ENCODE measurements at places on chromosomes 12 and 14. TPM values are rescaled to one million over a fixed set of nuclear protein-coding genes. Genes with fewer than 3 reads are reported as not detected.

The CLEC2D gene
- 32.6 TPM for total RNA-seq

The ADCK1 gene
- total RNA-seq = 19.0 TPM

The KCNK13 gene
- total RNA-seq = not detected

The ZNF385A gene
- total RNA-seq = 18.0 TPM

The CCDC177 gene
- total RNA-seq = not detected

The OR6C1 gene
- total RNA-seq = not detected

The ESR2 gene
- 0.20 TPM for total RNA-seq

The GALC gene
- 4.2 TPM for total RNA-seq

The SRRM4 gene
- total RNA-seq = not detected

The TSHR gene
- total RNA-seq = not detected

The SLC10A1 gene
- not detected for total RNA-seq

The PMCH gene
- total RNA-seq = not detected

The CELA1 gene
- 0.58 TPM for total RNA-seq

The GUCY2C gene
- not detected for total RNA-seq

The KRT6C gene
- total RNA-seq = not detected

The ACSM4 gene
- not detected for total RNA-seq

The FRS2 gene
- total RNA-seq = 15.6 TPM

The CACNA2D4 gene
- total RNA-seq = not detected

The IFNG gene
- total RNA-seq = not detected

The MAP3K9 gene
- total RNA-seq = 25.0 TPM

The LRR1 gene
- 16.1 TPM for total RNA-seq

The RIMBP2 gene
- not detected for total RNA-seq

The GPR135 gene
- total RNA-seq = 15.2 TPM

The SIX4 gene
- total RNA-seq = 35.7 TPM

The MYF5 gene
- total RNA-seq = not detected

The PSMC6 gene
- total RNA-seq = 83.0 TPM

The GLT8D2 gene
- total RNA-seq = 1.2 TPM

The PTGER2 gene
- total RNA-seq = not detected

The SVOP gene
- total RNA-seq = not detected

The IL26 gene
- total RNA-seq = not detected

The BHLHE41 gene
- total RNA-seq = 57.1 TPM

The CCDC91 gene
- 30.7 TPM for total RNA-seq

The TSPAN19 gene
- total RNA-seq = not detected

The FGD4 gene
- total RNA-seq = 28.3 TPM

The TESPA1 gene
- total RNA-seq = not detected

The PDE6H gene
- not detected for total RNA-seq

The NCAPD2 gene
- total RNA-seq = 220 TPM

The LRRC10 gene
- not detected for total RNA-seq

The NOVA1 gene
- 0.68 TPM for total RNA-seq

The MANSC4 gene
- not detected for total RNA-seq

The ZC2HC1C gene
- total RNA-seq = 13.8 TPM

The FLRT2 gene
- total RNA-seq = 2.1 TPM

The ENO2 gene
- total RNA-seq = 38.8 TPM

The TMEM119 gene
- not detected for total RNA-seq

The DAD1 gene
- 155 TPM for total RNA-seq

Data from PC-9 (cell line).